ENCODE measurements at places on chromosomes 4 and X.

GRCh38 chr4:39367166-39367565 lies 1.0 kb upstream of the RFC1 start:
- no peak for DNase-seq

DNA sequence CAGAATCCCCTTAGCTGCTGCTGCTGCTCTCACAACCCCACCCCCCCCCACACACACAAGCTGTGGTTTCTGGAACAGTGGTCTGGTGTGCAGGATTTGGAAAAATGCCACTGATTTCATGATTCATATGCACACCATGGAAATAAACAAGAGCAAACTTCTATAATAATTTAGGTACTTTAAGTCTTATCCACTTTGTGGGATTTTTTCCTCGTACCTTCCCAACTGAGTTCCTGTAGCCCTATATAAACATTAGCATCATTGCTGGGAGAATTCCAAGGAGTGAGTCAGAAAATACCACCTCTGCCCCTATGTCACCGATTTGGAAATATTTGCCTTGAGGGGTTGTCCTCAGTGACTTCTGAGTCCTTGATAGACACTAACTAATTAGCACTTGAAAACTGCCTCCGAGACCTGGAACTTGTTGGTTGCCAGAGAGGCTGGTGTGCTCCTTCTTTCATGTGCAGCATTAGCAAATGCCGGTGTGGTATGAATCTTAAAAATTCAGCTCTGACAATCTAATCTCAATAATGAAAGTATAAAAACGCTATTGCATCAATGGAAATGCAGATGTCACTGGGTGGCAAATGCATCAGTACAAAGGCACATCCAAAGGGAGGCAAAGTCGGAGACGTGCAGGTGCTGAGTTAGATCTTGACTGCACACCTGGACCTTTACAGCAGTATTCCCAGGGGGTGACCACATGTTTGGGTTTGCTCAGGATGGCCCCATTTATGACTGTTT lies 61.8 kb downstream of the CPE start:
- DNase-seq, result no peak

DNA sequence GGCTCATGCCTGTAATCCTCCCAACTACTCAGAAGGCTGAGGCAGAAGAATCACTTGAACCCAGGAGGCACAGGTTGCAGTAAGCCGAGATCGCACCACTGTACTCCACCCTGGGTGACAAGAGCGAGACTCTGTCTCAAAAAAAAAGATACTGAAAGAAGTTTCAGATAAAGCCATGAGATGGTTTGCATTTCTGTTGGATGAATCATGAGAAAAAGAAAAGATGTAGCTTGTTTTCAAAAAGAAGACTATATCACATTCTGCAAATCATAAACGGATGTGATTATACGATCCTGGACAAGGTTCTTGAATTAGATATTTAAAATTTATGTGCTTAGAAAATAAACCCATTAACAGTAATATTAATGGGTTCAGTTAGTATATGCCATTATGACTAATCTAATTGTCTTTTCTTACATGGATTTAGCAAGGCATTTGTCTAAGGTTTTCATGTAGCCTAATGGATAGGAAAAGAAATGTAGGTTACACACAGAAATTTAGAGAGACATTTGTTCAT lies 345.9 kb downstream of the SLC7A11 start:
- DNase-seq, result no peak

- no peak for DNase-seq
Observed at GRCh38 chr4:71415491-71415890, 76.7 kb downstream of the SLC4A4 start.

- DNase-seq, result no peak
Observed at GRCh38 chr4:148054275-148054674, 322.4 kb downstream of the ARHGAP10 start.

DNA sequence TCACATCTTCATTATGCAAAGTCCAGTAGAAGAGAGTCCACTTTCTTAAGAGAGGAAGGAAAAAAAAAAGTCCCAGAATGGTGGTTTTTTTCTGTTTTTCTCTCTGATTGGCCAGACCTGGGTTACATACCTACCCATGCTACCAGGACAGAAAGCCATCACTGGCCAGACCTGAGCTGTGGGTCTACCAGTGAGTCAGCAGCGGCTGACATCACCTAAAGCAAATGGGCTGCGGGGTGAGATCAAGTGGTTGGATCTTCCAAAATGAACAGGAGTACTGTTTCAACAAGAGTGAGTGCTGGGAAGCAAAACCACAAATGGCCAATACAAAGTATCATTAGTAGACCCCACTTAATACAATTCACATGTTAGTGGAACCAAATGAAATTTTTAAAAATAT lies 1.6 kb upstream of the NDST3 start:
- no peak for DNase-seq

GRCh38 chrX:11557120-11557519 lies 108.6 kb downstream of the ARHGAP6 start:
- DNase-seq, result no peak

DNA sequence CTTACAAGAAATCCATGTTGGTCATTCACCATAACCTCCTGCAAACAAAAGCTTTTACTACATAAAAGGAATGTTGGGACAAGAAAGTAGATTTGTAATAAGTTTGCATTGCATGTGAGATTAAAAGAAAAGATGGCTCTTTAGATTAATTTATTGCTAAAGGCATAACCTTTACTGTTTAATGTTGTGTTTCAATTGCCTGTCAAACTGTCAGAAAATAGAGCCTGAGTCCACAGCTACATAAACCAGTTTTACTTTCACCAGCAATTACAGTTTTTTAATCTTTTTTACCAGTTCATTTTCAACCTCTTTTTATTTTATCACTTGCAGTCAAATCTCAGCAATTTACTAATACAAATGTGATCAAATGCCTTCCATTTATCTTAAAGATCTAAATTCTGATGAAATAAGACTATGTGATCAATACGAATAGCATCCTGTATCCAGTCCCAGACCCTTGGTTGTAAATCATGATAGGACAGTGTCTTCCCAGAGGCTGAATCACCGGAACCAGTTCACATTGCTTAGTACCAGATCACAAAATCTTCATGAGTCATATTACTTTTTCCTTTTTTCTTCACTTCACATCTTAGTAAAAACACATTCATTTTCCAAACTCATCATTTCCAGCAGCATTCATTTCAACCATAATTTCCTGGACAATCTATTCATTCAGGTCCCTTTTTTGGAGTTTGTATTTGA lies 95.4 kb upstream of the FRG1 start:
- DNase-seq, result no peak

DNA sequence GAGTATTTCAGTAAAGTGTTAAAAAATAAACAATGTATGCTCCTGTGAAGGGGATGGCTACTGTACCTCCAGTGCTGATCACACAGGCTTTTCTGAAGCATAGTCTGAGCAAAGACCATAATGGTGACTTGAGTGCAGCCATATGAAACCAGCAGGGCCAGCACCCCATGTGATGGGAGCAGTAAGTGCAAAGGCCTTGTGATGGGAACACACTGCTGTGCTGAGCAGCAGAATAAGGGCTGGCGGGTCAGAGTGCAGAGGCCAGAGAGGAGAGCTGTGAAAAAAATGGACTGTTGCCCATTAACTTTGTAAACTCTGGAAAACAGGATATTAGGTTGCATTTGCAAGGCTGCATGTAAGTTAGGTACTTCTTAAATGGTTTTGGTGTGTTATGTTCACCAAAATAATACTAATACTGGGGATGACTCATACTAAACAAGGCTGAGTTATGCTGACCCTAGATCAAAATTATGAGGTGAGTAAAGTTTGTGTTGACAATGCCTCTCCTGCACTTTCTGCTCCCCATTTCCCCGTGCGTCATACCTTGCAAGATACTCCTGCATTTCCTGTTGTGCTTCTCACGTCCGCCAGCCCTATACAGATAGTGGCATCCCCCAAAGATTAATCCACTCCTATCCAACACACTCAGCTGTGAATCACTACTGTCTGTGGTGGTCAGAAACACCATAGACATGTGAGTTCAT lies 67.0 kb upstream of the FAM9A start:
- DNase-seq, result no peak

DNA sequence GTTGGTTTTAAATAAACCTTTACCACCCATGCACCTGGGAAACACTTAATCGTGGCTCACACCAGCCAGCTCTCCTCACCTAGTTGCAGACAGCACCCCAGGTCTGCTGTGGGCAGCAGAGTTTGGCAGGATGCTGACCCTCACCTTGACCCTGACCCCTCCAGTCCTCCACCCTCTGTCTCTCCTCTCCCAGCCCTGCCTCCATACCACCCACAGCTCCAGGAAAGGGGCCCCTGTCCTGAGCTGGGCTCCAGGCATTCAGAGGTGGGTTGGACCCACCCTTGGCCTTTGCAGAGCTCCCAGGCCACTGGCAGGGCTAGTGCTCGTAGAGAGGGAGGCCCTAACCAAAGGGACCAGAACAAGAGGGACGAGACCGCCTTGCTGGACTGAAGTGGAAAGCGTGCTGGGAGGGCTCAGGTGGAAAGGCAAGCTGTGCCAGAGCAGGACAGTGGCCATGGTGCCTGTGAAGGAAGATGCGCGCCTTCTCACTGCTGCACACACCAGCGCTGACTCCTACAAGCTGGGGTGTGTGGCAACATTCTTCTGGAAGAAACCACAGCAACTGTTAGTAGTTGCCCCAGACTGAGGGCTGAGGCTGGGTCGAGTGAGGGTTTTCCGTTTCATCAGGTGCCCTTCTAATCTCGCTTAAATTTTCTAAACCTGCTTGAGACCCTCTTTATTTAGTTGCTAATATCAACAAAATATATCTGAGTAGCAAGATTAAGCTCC lies 10.7 kb upstream of the S100P start:
- DNase-seq, result no peak

DNA sequence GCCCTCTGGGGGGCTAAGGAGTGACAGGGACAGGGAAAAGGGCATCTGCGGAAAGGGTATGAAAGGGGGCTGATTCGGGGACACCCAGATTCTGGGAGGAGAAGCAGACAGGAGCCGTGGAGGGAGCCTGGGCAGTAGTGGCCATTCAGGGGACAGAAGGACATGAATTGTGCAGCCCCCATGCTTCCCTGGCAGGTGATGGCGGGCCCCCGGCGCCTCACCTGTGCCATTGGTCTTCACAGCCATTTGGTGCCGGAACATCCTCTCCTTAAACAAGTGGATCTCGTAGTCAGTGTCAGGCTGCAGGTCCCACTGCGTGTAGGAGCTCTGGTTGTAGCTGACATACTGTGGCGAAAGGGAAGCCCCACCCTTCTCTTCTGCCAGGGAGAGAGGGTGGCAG lies 21.9 kb downstream of the L1CAM start:
- no peak for DNase-seq

DNA sequence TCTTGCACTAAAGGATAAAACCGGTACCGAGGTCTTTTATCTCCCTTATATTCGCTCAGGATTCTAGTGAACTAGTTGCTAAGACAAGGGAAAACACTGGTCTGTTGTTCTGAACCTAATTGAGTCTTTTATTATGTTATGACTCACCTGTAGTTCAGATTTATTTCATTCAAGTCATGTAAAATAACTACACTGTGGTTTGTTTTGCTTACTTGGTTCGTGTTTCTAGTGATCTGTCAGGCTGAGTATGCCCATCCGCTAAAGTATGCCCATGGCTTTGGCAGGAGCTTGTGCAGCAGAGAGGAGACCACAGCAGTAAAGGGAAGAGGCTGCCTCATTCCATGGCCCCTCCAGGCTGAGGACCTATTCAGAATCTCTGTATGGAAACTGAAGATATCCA lies 126.1 kb downstream of the AFF1 start:
- no peak for DNase-seq

- no peak for DNase-seq
Observed at GRCh38 chr4:56757261-56757746, 64.2 kb downstream of the SPINK2 start.

DNA sequence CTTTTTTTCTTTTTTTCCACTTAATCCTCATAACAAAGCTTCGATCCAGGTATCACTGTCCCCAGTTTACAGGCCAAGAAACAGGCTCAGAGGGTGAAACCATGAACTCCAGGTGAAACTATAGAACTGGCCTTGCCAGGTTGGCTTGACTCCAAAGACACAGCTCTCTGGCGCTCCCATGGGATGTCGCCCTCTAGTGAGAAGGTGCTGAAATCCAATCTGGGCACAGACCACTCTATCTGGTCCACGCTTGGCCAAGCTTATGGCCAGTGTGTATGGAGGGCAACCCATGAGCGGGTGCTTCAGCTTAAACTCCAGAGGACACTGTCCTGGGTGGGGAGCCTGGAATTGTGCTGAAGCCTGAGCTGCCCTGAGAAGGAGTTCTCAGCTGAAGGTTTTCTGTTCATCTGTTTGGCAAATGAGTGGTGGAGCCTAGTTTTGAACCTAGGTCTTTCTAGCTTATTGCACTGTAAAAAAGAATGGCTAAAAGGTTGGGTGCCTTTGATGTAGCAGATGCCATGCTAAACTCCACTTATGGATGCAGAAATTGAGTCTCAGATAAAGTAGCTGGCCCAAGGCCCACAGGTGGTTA lies 70.5 kb downstream of the SEL1L3 start:
- DNase-seq, result no peak

DNA sequence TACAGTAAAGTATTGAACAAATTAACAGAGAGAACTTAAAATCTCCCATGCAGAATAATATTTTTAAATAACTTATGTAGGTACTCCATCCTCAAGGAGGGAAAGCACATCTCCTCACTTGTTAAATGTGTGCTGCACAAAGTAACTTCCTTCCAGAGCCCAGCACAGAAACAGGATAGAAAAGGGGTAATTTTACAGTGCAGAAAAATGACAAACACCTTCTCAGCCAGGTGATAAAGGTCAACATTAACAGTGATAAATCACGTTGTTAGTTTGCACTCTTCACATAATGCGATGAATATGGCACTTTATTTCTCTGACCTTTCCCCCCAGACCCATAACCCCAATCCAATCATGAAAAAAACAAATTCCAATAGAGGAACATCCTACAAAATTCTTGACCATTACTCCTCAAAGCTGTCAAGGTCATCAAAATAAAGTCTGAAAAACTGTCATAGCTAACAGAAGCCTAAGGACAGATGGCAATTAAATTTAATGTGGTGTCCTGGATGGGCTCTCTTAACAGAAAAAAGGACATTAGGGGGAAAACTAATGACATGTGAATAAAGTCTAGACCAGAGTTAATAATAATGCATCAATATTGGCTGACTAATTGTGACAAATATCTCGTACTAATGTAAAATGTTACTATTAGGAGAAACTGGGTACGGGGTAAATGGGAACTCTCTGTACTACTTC lies 547.4 kb upstream of the AGA start:
- DNase-seq, result no peak

GRCh38 chr4:6393544-6394475 lies 78.6 kb downstream of the PPP2R2C start:
- no peak for DNase-seq

GRCh38 chr4:128688846-128689437 lies 120.6 kb upstream of the JADE1 start:
- no peak for DNase-seq

GRCh38 chrX:69046996-69047490 lies 118.2 kb downstream of the PJA1 start:
- no peak for DNase-seq

- no peak for DNase-seq
Observed at GRCh38 chr4:174707902-174708301, 121.1 kb downstream of the GLRA3 start.

DNA sequence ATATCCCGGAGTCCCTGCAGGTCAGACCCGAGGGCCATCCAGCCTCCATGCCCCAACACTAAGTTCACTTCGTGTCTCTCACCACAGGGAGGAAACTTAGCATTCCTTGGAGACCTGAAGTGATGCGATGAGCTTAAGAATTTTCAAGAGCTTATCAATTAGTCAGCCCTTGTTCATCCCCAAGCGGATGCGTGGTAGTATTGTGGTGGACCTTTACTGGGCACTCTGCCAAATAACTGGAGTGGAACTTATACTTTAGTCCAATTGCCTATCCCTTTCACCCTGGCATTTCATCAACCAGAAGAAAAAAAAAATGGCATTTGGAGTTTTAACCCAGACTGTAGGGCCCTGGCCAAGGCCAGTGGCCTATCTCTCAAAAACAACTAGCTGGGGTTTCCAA lies 137.1 kb downstream of the RELL1 start:
- DNase-seq, result no peak

GRCh38 chr4:85747882-85748491 lies 273.0 kb downstream of the ARHGAP24 start:
- peak; percentile 26 for DNase-seq
